IPS DF 6.9 (cell line): ENCODE measurements at places on chromosomes 4 and X.

- DNase-seq = peak; percentile 57
Observed at GRCh38 chr4:182085051-182085480, 158.1 kb upstream of the TENM3 start.

- DNase-seq = no peak
Observed at GRCh38 chrX:39859991-39860861, 237.5 kb downstream of the BCOR start.

DNA sequence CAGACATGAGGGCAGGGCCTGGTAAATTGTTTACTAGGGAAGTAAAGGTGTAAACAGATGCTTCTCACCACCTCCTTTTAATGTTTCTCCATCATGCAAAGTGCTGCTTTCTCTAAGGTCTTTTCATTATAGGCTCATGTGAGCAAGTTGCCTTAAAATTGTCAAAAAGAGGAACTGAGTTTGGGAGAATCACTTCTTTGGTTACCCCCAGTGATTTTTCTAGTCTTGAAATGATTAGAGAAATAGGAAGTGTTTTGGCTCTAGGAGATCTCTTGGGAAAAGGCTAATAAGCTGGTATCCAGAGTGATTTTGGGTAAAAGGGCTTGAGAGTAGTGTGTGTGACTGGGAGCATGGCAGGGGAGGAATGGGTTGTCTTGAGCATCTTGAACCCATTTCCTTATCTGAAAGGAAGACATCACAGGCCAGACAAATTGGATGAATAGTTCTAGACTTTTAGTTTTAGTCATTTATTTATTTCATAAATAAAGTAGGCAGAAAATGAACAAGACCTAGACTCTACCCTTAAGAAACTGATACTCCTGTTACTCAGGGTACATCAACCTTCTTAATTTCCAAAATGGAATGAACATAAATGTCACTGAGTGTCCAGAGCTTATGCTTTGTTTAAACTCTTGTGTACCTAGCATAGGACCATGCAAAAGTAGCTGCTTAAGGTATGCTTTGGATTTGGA is 14.2 kb downstream of the GRPR start:
- no peak for DNase-seq

DNA sequence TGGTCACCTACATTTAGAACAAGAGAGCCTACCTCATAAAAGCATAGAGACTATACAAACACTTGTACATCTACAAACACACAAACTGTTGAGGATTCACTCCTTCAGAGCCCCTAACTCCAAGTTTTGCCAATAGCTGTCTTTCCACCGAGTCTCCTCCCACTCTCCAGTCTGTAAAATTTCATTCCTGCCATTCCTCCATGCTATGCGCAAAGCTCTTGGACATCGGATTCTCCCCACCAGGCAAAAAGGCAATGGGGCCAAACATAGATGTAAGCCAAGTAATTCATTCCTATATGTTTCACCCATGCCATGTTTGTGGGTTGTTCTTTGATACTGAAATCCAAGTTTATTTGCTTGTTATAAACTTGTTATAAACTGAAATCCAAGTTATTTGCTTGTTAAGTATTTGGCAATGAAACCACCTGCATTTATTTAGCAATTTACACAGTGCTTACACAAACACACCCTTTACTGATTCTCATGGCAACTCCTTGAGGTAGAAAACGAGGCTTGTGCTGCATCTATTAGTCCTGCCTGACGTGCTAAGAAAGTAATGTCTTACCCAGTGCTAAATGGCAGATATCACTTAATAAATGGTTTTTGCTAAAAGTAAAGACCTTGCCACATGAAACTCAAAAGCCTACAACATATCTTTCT is 91.1 kb downstream of the SCFD2 start:
- no peak for DNase-seq

GRCh38 chrX:6292599-6292998 is 63.9 kb upstream of the NLGN4X start:
- DNase-seq = no peak

- no peak for DNase-seq
Observed at GRCh38 chr4:36165631-36166005, 78.7 kb downstream of the ARAP2 start.

DNA sequence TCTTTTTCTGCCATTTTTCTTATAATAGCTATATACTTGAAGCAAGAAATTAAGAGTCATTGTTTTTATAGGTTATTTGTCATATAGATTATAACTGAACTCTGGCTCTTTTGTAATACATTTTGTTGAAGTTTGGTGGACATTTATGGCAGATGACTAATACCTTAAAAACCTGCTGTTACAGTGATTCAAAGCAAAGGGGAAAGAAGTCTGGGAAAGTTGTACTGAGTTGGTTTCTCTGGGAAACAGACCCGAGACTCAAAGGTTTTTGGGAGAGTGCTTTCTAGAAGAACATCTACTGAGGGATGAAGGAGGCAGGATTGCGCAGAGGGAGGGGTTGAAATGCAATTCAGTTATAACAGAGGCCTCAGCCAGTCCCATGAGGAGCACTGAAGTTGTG is 35.9 kb downstream of the NAP1L5 start:
- no peak for DNase-seq

DNA sequence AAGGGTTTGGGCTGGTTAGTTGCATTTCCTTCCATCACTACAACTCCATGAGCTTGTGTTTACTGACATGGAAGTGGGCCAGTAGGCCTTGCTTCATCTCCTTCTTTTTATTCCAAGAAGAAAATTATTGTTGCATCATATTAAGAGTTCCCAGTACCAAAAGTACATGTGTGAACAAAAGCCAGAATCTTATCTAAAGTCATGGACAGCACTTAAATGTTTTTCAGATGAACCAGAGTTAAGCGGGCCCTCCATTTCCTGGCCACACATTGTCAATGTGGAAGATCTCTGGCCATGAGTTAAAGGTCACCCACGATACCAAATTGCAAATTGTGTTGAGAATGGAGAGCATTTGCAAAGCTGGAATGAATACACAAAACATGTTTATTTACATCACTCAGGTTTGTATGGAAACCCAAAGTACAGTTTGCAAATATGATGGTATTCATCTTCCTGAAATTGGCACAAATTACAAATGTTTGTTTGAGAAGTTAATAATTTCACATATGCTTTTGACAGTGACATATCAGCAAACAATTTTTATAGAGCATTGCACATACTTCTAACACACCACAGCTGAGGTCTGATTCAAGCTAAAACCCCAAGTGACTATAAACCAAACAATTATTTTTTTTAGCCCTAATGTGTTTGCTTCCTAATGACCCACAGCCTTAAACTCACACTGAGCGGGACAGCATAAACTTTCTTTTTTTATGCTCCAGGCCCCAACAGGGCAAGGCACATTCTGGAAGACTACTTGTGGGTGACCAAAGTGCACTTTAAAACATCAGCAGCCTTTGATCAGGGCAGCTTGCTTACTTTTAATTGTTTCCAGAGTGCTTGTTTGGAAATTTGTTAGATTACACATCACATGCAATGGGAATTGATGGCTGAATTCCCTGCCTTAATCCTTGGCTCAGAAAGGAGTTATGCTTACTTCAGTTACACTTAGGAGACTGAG is 502.9 kb upstream of the SLIT2 start:
- DNase-seq = no peak

- DNase-seq = no peak
Observed at GRCh38 chr4:23305026-23305425, 584.8 kb downstream of the PPARGC1A start.
